Activated T-helper 17 cell treated with anti-CD3 and anti-CD28 coated beads, Interleukin-2, amount 50 U/mL, for 72 hours (primary cell): ENCODE measurements at places on chromosomes 16 and 17. TPM values are rescaled to one million over a fixed set of nuclear protein-coding genes. Genes with fewer than 3 reads are reported as not detected.

TP53TG3B gene
- not detected for total RNA-seq

BLTP2 gene
- total RNA-seq = 226 TPM

ASGR1 gene
- 4.5 TPM for total RNA-seq

NPIPA7 gene
- total RNA-seq = 24.6 TPM

SECTM1 gene
- 22.3 TPM for total RNA-seq

CDH1 gene
- total RNA-seq = 1.8 TPM

EFCAB5 gene
- 1.1 TPM for total RNA-seq

KRTAP3-1 gene
- not detected for total RNA-seq

TBC1D3K gene
- total RNA-seq = not detected
